B cell (primary cell): ENCODE measurements at places on chromosomes 16 and 17. TPM values are rescaled to one million over a fixed set of nuclear protein-coding genes. Genes with fewer than 3 reads are reported as not detected.

Gene SCGB1C2
- not detected in 2 replicates for total RNA-seq

Gene HOXB4
- 1.5 and 1.7 TPM in 2 replicates for total RNA-seq

Gene C17orf50
- total RNA-seq: not detected in 2 replicates

Gene RASD1
- total RNA-seq: 3.2 and 4.4 TPM in 2 replicates

Gene TCAP
- 4.2 and 5.1 TPM in 2 replicates for total RNA-seq

Gene TM4SF5
- total RNA-seq: not detected in 2 replicates

Gene NPIPB9
- total RNA-seq: 12.6 and 13.4 TPM in 2 replicates

Gene PARD6A
- total RNA-seq: 13.6 and 14.8 TPM in 2 replicates

Gene ABCC1
- total RNA-seq: 73.0 and 74.1 TPM in 2 replicates
